Stimulated activated CD8-positive, alpha-beta memory T cell treated with anti-CD3 and anti-CD28 coated beads, Interleukin-4, amount 100 ng/mL, for 1 hour (primary cell): ENCODE measurements at places on chromosomes 7 and 10.

GRCh38 chr7:28408105-28408959 lies 4.0 kb upstream of the CREB5 start:
- no peak for DNase-seq

DNA sequence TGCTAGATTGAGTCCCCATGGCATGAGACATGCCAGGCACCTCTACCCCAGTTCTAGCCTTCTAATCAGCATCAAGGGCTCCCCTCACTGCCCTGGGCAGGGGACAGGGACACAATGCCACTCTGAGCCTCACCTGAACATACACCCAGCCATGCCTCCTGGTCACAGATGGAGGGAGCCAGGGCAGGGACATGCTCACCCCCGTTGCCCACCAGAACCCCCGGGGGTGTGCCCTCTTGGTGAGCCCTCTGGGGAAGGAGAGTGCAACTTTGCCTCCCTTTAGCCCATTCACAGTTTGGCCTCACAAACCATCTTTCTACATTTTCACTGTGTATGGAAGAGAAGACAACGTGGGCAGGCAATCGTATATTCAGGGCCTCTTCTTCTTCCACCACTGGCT lies 167.2 kb downstream of the LCOR start:
- DNase-seq: no peak

DNA sequence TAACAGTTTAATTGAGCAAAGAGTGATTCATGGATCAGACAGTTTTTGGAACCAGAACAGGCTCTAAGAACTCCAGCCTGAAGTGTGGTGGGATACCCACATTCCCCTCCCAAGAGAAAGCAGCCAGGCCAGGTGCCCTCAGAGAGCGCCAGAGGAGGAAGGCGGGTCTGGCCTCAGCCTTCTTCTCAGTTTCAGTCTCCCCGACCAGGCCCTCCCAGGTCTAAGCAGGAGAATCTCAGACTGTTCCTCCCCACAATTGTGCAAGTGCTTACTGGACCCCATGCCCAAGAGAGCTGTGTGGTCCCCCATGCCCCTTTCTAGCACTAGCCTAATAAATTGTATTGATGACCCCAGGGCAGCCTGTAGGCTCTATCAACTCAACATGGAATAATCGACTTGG lies 25.6 kb downstream of the PPIF start:
- DNase-seq: no peak

- no peak for DNase-seq
Observed at GRCh38 chr7:33590916-33591315, 314.4 kb upstream of the BMPER start.

- DNase-seq: no peak
Observed at GRCh38 chr7:132140341-132140740, 435.9 kb downstream of the PLXNA4 start.

DNA sequence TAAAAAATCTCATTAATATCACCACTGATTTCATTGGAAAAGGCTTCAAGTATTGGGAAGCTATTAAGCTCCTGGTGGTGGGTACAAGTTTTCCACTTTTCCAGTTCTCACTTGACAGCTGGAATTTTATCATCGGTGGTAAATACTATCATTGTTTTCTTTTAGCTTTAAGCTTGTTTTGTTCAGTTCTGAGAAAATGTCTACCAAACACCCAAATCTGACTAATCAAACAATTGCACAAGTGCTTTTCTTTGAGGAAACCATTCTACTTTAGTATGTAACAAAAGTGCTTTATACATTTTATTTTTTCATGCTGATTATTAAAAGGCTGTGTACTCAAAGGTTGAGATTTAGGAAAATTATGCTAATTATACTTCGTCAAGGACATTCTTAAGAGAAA lies 7.9 kb downstream of the PRPF18 start:
- no peak for DNase-seq

- no peak for DNase-seq
Observed at GRCh38 chr7:80641548-80641947, 3.1 kb downstream of the CD36 start.

DNA sequence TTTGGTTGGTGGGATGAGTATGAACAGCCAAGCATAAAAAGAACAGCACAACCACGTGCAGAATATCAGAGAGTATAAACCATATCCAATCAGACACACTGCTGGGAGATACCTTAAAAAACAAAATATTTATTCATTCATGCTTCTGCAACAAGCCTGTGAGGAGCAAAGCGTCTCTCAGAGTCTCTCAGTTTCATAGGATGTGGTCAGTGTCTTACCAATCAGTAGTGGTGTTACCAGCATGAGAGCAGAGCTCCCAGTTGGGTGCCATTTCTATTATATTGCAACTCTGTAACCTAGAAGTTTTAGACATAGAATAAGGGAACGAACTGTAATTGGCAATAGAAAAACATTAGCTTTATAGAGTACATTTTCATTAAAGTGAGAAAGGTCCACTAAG lies 445.9 kb upstream of the LRRN3 start:
- DNase-seq: no peak

DNA sequence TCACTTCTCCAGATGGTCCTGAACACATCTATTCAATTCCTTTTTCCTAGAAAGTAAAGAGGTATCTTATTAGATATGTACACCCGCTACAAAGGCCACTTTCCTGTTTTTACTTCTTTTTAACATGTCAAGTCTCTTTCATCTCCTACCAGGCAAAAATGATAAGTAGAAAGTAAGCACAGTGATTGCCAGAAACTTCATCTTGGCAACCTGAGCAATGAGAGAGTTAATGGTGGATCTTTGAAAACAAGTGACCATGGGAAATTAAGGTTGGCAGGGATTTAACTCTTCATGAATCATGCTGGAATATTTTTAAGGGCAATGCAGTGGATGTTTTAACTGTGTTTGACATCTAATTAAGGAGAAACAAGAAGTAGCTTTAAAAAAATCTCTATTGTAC lies 2.7 kb downstream of the SEMA3A start:
- no peak for DNase-seq

- no peak for DNase-seq
Observed at GRCh38 chr7:126760914-126761577, 491.7 kb downstream of the GRM8 start.

DNA sequence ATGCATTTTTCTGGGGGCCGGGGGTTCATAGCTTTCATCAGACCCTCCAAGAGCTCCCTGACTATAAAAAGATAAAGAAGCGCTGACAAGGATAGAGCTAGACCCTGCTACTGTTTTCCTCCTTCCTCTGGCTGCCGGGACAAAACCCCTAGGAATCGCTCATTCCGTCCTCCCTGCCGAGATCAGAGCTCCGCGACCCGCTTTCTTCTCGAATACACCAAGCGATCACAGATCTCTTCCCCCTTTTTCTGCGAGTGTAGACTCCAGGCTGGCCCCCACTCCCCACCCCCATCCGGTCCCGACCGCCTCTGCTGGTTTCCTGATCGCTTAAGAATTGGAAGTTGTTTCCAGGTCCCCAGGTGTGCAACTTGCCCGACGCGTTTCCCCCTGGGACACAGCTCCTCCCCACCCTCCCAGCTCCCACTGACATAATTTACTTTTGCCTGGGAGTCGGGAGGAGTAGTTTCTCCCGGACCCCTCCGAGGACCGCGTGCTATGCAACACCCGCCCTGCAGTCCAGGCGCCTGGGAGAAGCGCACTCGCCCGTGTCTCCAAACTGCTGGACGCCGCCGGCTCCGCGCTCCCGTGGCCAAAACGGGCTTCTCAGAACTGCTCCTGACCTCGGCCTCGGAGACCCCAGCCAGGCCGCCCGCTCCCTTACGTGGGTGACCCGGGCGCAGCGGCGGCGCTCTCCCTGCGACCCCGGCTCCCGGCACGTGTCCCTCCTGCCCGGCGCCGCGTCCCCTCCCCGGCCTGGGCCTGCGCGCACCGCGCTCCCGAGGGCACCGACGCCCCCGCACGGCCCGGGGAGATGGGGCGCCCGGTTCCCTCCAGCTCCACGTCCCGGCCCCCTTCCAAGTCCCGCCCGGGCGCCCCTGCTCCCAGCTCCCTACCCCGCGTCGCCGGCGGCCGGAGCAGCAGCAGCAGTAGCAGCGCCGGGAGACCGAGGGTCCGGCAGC lies 552 bp downstream of the IL15RA start:
- DNase-seq: no peak

- DNase-seq: no peak
Observed at GRCh38 chr7:19754521-19755116, 18.8 kb downstream of the TMEM196 start.

GRCh38 chr10:86936661-86937501 lies 20.5 kb downstream of the MMRN2 start:
- no peak for DNase-seq

- no peak for DNase-seq
Observed at GRCh38 chr10:43078986-43079273, 2.1 kb downstream of the RET start.

GRCh38 chr7:121343302-121343701 lies 14.5 kb downstream of the WNT16 start:
- DNase-seq: no peak

DNA sequence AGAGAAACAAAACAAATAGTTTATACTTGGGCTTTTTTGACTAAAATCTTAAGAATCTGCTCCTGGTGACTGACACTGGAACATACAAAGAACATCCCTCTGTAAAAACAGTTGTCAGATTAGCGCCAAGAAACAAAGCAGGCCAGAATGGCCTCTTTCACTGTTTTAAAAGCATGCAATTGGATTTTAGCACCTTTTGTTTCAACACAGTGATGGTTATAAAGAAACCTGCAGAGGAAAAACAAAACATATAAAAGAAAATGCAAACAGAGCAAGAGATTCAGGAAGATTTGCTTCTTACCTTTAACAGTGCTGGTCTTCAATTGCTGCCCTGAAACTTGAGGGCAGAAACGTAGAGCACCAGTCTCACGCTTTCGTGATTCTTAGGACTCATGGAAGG lies 652.2 kb upstream of the KCND2 start:
- DNase-seq: no peak

DNA sequence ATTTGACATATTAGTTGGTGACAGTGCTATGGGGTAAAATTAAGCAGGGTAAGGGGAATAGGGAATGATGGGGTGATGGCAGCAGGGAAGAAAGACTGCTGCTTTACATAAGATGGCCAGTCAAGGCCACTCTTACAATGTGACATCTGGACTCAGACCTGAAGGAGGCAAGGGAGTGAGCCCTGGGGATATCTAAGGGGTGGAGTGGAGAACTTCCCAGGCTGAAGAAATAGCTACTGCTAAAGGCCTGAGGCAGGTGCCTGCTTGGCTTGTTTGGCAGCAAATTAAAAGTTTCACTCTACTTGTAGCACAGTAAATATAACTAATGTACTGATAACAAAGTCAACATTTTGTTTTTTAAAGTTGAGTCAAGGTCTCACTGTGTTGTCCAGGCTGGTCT lies 93.5 kb downstream of the IDE start:
- no peak for DNase-seq

GRCh38 chr10:133131734-133132472 lies 28.1 kb upstream of the KNDC1 start:
- DNase-seq: no peak

- no peak for DNase-seq
Observed at GRCh38 chr10:78389419-78389818, 355.8 kb downstream of the RPS24 start.

DNA sequence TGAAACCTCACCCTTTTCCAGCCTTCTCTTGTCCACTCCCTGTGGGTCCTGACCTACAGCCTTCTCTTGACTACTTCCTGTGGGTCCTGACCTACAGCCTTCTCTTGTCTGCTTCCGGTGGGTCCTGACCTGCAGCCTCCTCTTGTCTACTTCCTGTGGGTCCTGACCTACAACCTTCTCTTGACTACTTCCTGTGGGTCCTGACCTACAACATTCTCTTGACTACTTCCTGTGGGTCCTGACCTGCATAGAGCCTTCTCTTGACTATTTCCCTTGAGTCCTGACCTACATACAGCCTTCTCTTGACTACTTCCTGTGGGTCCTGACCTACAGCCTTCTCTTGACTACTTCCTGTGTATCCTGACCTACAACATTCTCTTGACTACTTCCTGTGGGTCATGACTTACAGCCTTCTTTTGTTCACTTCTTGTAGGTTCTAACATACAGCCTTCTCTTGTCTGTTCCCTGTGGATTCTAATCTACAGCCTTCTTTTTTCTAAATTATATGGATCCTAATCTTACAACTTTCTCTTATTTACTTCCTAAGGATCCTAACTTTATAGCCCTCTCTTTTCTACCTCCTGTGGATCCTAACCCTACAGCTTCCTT lies 36.5 kb downstream of the C10orf71 start:
- no peak for DNase-seq

GRCh38 chr7:124071843-124072242 lies 39.0 kb upstream of the TMEM229A start:
- DNase-seq: no peak

- no peak for DNase-seq
Observed at GRCh38 chr7:64873155-64873500, 29.9 kb upstream of the ZNF273 start.

DNA sequence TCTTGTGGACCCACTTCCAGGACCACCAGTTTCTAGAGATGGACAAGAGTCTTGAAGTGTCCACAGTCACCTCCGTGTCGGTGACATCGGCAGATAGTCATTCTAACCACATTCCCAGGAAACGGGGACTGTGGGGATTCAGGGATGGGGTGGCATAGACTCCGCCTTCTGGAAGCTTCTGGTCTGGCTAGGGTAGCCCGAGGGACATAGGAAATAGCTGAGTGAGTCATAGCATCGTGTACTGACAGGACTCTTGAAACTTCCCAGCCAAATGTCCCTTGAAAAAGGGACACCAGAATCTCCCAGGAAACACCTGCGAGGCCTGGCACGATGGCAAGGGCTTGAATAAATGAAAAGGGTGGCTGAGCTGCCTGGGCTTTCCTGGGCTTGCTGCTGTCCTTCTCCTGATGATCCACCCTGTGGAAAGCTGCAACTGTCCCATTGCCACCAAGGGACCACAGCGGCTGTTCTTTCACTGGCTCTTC lies 84.1 kb upstream of the LRRC4 start:
- no peak for DNase-seq

DNA sequence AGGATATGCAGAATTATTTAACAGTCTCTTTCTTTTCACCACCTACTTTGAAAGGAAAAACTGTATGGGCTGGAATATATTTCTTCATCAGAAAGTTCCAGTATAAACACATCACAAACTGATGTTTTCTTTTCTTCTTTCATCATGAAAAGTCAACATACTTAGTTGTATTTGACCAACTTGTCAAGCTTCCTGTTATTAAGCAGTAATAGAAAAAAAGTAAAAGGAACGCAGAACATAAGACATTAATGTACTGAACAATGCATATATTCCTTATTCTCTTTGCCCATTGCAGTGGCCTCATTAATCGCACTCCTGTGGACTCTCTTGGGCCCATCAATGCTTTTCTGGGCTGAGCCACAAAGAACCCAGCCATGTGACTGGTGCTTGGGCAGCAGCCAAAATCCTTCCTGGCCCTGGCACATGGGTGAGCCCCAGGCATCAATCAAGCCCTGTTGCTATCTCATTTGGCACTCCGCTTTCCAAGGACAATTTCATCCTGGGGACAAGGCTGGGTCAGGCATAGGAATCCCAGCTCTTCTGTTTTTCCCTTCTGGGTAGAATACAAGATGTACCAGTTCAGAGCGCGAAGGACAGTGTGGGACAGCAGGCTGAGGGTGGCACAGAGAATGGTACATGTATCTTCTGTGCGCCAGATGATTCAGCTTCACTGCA lies 42.3 kb downstream of the RHOBTB1 start:
- DNase-seq: no peak

- no peak for DNase-seq
Observed at GRCh38 chr10:43054593-43054992, 22.3 kb upstream of the RET start.

GRCh38 chr7:33091641-33092191 lies 17.5 kb downstream of the RP9 start:
- DNase-seq: no peak
